ENCODE measurements at places on chromosomes 4 and X. TPM values are rescaled to one million over a fixed set of nuclear protein-coding genes. Genes with fewer than 3 reads are reported as not detected.

Gene SCOC
- 62.2 TPM for total RNA-seq

Gene IL1RAPL1
- total RNA-seq: 0.10 TPM

Gene SLC38A5
- 9.2 TPM for total RNA-seq

Gene PLK4
- 1.7 TPM for total RNA-seq

Gene CTAG2
- total RNA-seq: not detected

GRCh38 chr4:793941-794621 is 31.8 kb downstream of the CPLX1 start:
- no peak for DNase-seq

- no peak for DNase-seq
These were observed 81.2 kb downstream of the NPY1R start for GRCh38 chr4:163251204-163251603.

- no peak for DNase-seq
These were observed 16.6 kb upstream of the ZNF718 start for GRCh38 chr4:107444-108429.

GRCh38 chrX:30957753-30958152 is 68.7 kb upstream of the TAB3 start:
- DNase-seq: no peak

DNA sequence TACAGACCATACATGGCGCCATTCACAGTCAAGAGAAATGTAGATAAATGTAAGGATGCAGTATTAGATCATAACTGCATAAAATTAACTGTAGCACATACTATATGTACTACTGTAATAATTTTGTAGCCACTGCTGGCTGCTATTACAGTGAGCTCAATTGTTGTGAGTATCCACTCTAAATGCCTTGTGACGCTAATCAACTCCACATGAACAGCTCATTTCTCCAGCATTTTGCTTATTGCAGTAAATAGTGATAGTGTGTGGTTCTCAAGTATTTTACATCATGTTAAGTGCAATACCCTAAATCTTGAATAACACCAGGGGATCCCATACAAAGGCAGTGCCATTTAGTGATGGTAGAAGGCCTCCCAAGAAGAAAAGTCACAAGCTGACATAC is 21.2 kb downstream of the FGFBP1 start:
- no peak for DNase-seq

DNA sequence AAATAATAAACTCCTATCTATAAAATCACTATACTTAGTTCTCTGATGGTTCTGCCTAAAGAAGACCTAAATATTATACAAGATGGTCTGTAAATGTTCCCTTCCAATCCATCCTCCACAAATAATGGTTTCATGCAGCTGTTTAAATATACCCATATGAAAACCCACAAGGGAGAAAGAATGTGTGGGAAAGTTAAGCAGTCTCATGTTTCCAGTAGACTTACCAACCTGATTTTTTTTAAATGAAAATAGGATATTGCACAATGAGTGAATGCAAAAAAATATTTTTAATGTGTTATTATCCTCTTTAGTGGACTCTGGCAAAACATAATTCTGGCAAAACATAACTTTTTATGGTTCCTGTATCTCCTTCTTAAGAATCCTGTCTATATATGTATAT is 23.3 kb downstream of the CAMK2D start:
- DNase-seq: no peak

GRCh38 chr4:77235289-77235854 is 78.4 kb downstream of the CCNG2 start:
- no peak for DNase-seq

DNA sequence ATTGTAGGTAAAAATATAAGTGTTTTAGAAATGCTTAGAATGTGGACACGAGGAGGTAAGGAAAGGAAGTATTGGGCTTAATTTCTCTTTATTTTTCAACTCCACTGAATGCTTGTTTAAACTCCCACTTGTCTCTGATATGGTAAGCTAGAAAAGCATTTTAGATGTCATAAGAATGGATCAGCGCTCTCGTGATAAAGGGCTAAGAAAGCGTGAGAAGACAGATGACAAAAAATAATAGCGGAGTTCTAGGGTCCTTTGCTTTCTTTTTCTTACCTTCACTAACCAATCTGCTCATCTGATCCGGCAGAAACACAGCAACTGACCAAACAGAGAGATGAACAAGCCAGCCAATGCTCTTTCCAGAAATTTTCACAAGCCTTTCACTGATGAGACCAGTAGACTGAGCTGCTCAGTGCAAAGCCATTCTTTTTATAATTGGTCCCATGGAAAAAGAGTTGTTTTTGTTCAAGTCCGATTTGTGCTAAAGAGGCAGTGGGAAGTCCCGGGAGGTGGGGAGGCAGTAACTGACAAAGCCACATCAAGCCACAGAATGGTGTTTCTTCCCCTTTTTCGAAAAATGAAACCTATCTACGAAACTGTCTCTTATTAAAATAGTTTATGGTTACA is at the start of gene TASL:
TSS of gene TASL (minus strand) at position 405 of the 630 bp plus-strand sequence. CDS start 17,411 bp downstream, outside the sequence.
- no peak for DNase-seq

DNA sequence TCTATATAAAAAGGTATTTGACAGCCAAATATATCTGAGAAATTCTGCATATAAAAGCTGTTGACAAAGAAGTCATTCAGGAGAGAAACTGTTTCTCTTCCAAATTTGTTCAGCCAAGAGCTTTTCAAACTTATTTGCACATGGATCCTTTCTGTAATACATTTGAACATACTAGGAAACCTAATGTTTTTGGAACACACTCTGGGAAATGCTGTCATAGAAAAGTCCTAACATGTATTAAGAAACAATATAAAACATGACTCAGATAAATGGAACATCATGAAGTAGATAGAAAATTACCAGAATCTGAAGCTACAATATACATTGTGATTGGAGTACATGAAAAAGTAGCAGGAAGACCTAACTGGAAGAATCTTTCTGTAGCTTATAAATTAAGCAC is 781.5 kb upstream of the EPHA5 start:
- no peak for DNase-seq

- no peak for DNase-seq
These were observed 19.8 kb downstream of the GAB1 start for GRCh38 chr4:143356493-143356892.

GRCh38 chr4:2085496-2085901 is 26.4 kb downstream of the NAT8L start:
- peak; percentile 49 for DNase-seq

DNA sequence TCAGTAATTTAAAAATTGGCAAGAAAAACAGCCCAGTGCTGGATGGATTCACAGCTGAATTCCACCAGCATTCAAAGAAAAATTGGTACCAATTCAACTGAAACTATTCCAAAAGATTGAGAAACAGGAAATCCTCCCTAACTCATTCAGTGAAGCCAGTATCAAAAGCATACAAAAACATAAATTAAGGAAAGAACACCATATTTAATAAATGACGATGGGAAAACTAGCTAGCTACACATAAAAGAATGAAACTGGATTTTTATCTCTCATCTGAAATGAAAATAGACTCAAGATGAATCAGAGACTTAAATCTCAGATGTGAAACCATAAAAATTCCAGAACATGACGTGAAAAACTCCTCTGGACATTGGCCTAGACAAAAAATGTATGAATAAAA is 516.8 kb upstream of the SPANXN1 start:
- no peak for DNase-seq

GRCh38 chr4:95361696-95361965 is 187.1 kb downstream of the UNC5C start:
- DNase-seq: no peak
